ENCODE measurements at places on chromosomes 3 and 15.

GRCh38 chr3:47485812-47486211 lies 10.1 kb upstream of the SCAP start:
- no peak for DNase-seq

- no peak for DNase-seq
Observed at GRCh38 chr15:85597155-85597815, 197.4 kb downstream of the KLHL25 start.

DNA sequence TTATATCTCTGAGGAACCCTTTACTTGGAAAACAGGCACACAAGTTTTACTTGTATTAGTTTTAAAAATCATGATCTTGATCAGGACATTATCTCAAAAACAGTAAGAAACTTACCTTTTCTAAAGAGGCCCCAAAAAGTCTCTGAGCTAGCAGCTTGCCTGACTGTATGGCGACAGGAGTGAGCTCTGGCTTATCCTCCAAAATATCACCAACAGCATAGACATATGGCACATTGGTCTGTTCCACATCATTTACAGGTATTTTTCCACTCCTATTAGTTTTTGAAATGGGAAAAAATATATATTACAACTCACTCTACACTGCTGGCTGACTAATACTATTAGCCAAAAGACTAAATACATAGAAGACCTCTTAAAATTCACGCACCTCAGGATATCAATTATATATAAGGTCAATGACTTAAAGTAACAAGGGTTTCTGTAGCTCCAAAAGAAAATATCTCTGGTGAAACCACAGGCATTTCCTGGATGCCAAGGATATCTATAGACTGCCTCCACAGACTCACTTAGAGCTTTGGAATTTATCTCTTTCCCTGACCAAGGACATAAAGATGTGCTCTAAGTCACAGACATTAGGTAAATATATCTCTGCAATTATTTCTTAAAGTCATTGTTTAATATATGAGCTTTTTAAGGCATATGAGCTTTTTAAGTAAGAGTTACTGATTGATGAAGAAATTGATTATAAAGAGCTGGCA lies 33.1 kb downstream of the TXNRD3 start:
- no peak for DNase-seq

GRCh38 chr3:8702560-8702959 lies 31.0 kb upstream of the CAV3 start:
- no peak for DNase-seq

DNA sequence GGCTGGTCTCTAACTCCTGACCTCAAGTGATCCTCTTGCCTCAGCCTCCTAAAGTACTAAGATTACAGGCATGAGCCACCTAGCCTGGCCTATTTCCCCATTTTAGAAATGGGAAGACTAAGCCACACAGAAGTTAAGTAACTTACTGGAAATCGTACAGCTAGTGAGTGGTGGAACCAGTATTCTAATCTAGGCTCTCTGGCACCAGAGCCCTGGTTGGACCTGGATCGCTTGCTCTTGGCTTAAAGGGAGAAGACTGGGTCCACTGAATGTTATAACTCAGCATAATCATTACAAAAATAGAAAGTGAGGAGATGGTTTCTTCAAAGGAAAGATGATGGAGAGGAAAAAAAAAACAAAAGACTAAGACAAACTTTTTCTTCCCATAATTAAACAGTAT lies 37.4 kb upstream of the CNTN3 start:
- DNase-seq: no peak

GRCh38 chr3:67077656-67078055 lies 79.5 kb downstream of the KBTBD8 start:
- DNase-seq: no peak

DNA sequence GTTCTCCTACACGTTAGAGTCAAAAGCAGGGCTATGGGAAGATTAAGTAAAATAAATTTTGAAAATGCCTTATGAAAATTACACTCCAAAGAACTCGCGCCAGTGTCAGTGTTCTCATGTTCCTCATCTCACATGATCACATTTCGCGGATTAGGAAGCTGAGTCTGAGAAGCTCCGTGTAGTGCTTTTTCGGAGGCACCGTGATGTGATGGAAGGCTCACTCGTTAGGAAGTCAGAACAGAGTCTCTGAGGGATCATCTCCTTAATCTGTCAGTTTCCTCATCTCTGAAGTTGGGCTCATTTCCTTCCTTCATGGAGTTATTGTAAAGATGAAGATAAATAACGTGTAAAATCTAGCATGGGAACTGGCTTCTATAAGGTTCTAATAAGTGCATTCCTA lies 3.2 kb downstream of the ADIPOQ start:
- DNase-seq: no peak

GRCh38 chr3:112093180-112093522 lies 7.0 kb downstream of the C3orf52 start:
- no peak for DNase-seq

- DNase-seq: no peak
Observed at GRCh38 chr15:35111861-35112260, 26.8 kb upstream of the NANOGP8 start.

DNA sequence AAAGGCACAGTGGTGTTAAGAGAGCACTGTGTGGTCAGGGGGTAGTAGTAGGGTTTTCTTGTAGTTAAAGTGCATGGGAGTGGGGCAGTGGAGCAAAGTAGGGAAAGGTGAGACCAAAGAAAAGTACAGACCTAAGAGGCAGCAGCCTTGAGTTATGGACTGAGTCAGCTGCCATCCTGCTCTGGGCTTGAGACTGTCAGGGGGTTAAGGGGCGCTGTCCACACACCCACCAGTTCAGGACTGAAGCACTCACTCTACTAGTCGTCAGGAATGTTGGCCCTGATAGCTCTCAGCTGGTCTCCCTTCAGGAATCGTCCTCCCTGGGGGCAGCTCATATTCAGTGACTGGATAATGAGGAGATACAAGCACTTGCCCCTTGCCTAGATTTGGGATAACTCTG lies 7.9 kb downstream of the CCR4 start:
- DNase-seq: no peak

DNA sequence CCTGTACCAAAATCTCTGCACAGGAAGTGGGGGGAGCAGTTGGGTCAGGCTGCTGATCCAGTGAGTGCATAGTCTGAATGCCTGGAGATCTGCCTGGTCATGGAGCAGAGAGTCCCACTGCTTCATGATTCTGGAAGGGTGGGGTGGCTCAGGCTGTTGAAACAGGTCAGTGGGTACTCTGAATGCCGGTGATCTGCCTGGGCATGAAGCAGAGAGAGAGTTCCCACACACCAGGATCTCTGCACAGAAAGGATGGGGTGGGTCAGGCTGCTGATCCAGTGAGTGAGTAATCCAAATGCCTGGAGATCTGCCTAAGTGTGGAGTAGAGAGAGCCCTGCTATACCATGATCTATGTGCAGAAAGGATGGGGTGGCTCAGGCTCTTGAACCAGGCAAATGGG lies 16.1 kb upstream of the GCSAM start:
- no peak for DNase-seq

GRCh38 chr3:112803467-112803866 lies 43.2 kb downstream of the CD200R1L start:
- DNase-seq: no peak

DNA sequence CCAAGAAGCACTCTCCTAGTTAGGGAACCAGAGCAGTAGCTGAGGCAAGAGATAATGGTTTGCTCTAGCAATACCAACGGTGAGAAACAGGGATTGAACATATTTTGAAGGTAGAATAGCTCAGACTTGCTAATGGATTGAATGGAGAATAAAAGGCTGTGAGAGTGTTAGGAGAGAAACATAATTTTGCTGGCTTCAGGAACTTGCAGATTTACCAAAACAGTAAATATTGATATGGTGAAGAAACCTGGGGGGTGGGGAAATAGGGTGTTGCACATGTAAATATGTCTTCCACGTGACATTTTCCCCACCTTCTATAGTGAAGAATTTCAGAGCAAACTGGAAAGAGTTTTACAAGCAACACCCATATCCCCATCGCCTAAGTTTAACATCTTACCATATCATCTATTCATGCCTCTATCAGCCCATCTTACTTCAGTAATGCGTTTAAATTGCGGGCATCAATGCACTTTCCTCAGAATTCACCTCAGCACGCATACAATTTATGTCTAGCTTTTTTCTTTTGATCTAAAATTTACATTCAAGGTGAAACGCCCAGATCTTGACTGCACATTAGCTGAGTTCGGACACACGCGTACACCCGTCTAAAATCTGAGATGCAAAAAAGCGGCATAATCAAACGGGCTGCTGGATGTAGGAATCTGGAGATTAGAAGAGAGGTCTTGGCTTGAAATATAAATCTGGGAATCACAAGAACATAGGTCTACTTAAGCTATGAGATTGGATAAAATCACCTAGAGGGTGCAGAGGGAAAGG lies 891 bp upstream of the NR1D2 start:
- no peak for DNase-seq

DNA sequence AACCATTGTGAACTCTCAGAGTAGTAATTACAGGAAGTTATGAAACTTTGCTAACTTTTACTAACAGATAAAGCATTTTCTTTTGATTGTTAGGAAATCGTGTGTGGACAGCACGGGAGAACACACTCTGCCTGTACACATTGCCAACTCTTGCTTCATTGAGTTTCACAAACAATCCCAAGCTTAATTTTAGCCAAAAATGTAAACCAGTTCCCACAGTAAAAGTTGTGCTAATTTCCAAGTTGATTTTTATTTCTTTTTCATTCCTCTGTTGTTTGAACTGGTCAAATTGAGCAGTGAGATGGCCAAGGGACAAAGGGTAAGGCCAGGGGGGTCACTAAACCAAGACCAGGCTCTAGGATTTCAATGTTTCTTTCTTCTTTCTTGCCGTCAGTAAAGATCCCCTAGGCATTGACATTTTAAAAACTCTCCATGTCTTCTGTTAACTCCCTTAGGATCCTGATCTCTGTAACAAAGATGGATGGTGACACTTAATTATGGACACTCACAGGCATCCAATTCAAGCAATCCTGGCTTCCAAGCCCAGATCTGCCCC lies 414.9 kb downstream of the RBMS3 start:
- DNase-seq: no peak

All from GM13977 (cell line).